ENCODE measurements at places on chromosomes 5 and 9.

- DNase-seq, result no peak
Measured at GRCh38 chr5:7087719-7088297, 308.1 kb upstream of the ADCY2 start.

DNA sequence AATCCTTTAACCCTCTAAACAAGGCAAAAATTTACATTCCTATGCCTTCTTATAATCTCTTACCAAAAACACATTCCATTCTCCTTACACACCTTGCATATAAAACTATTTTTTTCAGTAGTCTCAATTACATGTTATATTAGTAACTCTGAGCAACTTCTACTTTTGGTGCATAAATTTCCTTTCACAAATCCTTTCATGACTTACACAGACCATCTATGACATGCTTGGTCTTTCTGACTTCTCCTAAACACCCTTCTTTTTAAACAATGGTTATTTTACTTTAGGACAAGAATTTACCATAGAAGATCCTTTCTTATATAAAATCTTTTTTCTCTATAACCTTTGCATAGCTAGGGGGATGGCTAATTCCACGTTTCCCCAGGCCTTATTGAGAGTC is 208.0 kb upstream of the ARRDC3 start:
- DNase-seq, result peak; percentile 38

DNA sequence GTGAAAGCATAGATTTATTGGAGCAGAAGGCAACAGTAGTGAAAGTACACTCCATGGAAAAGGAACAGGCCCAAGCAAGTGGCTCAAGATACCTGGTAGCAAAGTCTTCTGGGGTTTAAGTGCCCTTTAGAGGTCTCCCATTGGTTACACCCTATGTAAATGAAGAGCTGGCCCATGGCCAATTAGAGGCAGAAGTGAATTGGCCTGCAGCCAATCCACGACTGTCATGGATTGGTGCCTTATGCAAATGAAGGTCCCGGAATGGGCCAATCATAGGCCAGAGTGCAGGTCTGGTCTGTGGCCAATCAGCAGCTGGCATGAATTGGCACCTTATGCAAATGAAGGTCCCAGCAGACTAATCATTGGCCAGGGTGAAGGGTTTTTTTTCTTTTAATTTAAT is 64.2 kb upstream of the PCSK5 start:
- peak; percentile 11 for DNase-seq

GRCh38 chr5:142013734-142014521 is 1.1 kb upstream of the GNPDA1 start:
- peak; percentile 66 for DNase-seq

- peak; percentile 72 for DNase-seq
Measured at GRCh38 chr5:58925627-58926540, 343.0 kb downstream of the RAB3C start.

- peak; percentile 81 for DNase-seq
Measured at GRCh38 chr9:137276473-137277328, 825 bp upstream of the TOR4A start.

GRCh38 chr9:83622433-83622938 is 457 bp upstream of the IDNK start:
- DNase-seq, result no peak

GRCh38 chr5:136427426-136427825 is 62.1 kb upstream of the TRPC7 start:
- no peak for DNase-seq

DNA sequence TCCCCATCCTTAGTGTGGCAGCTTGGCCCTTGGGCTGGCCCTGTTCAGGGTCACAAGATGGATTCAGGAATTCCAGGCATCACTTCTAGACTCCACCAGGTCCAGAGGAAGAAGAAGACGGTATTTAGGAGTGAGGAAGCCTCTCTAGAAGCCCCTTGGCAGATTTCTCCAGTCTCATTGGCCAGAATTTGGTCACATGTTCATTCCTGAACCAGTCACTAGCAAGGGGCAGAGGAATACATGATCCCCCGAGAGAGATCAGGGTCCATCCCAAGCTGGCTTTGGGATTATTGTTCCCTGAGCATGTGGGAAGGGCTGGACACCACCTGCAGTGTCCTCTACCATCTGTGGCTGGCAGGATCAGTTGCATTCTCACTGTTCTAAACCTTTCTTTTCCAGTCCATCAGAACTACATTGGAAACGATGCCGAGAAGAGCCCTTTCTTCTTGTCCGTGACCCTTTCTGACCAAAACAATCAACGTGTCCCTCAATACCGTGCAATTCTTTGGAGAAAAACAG is 48.5 kb downstream of the GARNL3 start:
- no peak for DNase-seq

DNA sequence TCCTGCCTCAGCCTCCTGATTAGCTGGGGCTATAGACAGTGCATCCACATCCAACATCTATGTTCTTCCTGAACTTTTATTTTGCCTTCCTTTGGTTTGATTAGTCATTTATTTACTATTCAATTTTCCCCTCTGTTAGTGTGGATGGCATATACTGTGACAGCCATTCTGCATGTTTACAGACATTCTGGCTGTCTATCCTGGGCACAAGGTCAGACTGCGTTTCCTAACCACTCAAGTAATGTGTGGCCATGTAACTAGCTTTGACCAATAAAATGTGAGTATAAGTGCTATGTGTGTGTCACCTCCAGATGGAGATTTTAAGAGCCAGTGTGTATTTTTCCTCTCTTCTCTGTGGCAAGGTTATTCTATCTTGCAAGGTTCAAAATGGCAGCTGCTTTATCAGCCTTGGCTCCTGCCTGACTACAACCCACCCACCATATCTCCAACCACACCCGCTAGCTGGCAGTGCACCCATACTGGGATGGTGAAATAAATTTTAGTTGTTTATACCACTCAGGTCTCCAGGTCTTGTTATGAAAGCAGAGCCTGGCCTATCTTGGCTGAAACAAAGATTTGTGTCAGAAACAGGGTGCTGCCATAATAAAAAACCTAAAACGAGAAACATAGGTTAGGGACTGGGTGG is 32.2 kb downstream of the PDE6A start:
- no peak for DNase-seq

GRCh38 chr9:78578072-78578471 is 281.1 kb downstream of the PSAT1 start:
- DNase-seq, result no peak

GRCh38 chr9:93585695-93586094 is 9.3 kb downstream of the PHF2 start:
- no peak for DNase-seq

DNA sequence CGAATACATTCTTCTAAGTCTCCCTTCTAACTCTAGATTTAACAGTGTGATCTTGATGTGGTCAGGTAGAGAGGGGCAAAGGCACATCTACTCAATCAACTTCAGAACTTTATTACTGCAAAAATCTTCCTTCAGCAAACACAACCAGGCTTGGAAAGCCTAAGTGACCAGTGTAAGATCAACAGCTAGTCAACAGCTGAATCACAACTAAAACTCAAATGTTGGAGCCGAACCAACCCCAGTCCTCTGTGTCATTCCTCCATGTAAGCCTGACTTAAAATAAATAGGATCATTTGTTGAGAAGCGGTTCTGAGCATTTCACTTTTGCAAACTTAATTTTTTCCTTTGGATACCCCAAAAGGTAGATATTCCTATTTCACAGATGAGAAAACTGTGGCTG is 352.7 kb downstream of the EBF1 start:
- DNase-seq, result no peak

- DNase-seq, result no peak
Measured at GRCh38 chr9:4287886-4288588, 11.8 kb downstream of the GLIS3 start.

DNA sequence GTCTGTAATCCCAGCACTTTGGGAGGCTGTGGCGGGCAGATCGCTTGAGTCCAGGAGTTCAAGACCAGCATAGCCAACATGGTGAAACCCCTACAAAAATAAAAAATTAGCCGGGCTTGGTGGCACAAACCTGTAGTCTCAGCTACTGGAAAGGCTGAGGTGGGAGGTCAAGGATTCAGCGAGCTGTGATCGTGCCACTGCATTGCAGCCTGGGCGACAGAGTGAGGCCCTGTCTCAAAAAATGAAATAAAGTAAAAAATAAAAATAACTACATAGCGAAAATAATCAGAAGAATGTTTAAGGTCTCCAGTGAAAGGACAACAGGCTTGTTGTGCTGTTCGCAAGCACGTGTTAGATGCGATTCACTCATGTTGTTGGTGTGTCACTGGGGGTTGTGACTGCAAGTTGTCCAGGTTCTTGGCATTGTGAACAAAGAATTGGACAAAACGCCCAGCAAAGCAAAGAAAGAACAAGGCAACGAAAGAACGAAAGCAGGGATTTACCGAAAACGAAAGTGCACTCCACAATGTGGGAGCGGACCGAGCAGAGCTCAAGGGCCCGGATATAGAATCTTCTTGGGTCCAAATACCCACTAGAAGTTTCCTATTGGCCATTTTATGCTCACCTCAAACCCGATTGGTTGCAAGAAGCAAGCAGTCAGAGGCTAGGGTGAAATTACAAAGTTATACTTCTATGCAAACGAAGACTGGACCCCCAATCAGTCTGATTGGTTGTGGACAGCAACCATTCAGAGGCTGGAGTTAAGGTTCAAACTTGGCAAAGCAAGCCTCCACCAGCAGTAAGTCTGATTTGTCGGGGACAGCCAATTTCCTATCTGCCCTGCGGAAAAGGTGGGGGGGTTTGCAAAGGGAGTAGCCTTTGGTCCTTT is 844 bp upstream of the MCCC2 start:
- DNase-seq, result no peak

GRCh38 chr5:67986761-67987160 is 228.8 kb upstream of the PIK3R1 start:
- no peak for DNase-seq

GRCh38 chr9:113570749-113571711 is 107.5 kb downstream of the RGS3 start:
- peak; percentile 48 for DNase-seq

DNA sequence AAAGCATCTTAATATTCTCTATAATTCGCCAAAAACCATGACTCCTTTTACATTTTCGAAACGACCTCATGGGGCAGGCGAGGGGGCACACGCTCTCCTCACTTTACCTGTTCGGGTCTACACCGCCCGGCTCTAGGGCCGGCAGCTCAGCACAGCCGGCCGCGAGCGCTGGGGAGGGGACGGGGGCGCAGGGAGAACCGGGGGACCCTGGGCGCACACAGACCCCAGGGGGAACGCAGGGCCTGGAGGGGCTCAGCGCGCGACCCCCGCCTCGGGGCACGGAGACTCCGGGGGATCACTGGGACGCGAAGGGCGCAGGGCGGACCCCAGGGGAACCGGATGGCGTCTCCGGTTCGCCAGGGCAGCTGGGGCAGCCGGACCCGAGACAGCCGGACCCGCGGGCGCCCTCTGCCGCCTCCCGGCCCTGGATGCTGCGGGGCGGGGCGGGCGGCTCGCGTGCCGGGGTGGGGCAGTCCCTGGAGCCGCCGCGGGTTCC is at the start of gene AHRR:
Gene AHRR, plus strand, starts transcription at position 485 of the 496 bp plus-strand sequence. CDS start 22,189 bp downstream, outside the sequence.
- peak; percentile 62 for DNase-seq

DNA sequence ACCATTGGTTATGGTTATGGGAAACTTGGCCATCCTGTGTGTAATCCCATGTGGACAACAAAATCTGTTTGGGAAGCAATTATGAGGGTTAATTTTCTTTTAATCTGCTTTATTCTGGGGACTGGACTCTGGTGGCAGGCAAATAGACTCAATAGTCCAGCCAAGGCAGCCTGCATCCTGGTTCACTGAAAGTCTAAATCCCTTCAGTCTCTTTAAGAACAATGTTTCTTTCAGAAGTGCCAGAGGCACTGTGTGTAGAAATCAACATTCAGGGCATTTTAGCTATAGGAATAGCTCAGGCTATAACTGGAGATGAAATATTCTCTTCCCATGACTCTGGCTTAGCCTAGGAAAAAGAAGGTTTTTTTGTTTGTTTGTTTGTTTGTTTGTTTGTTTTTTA is 118.0 kb downstream of the SPATA31D1 start:
- no peak for DNase-seq

DNA sequence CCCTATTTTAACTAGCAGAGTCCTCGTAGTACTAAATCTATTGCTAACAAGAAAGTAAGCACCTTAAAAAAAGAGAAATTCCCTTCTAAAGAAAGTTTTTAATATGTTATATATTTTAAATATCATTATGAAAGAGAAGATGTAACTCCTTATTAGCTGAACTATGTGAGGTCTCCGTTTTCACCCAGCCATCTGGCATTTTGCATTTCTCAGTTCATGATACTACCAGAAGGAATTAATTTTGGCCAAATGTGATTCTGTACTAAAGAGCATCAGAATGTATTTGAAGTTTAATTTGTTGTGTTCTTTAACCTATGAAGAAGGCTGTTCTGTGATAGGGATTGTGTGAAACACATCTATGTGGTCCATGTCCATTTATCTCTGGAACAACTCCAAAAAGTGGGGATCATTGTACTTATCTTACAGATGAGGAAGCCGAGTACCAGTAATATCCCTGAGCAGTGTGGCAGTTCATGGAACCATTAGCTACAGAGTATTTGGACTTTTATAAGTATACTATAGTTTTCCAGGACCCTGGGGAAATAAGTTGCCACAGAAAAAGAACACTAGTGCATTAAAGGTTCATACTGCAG is 29.8 kb downstream of the TNFAIP8 start:
- DNase-seq, result no peak

GRCh38 chr5:112616812-112617547 is 120.7 kb upstream of the APC start:
- no peak for DNase-seq

- DNase-seq, result peak; percentile 60
Measured at GRCh38 chr5:38535248-38535750, 21.1 kb downstream of the LIFR start.

- DNase-seq, result peak; percentile 85
Measured at GRCh38 chr9:32665101-32665500, 29.6 kb upstream of the TAF1L start.

- DNase-seq, result peak; percentile 50
Measured at GRCh38 chr5:159511570-159511969, 181.3 kb upstream of the IL12B start.

DNA sequence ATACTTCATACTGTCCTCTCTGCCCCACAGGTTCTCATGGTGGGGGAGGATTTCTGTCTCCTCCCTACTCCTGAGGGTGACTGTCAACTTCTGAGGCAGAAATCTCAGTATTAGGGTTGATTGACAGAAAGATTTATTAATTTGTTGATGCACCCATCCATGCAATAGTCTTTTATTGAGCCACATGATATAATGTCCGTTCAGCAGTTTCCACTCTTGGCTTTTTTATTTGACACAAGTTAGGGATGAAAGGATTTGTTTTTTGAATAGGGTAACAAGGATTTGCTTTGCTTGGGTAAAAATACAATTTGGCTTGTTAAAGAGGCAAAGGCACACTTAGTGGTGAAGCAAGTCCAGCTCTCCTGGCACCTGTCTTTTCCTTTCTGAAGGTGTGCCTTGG is 125.0 kb downstream of the ADAMTSL1 start:
- DNase-seq, result no peak

Measured in MCF 10A (cell line).